ENCODE measurements at places on chromosomes 3 and 15. TPM values are rescaled to one million over a fixed set of nuclear protein-coding genes. Genes with fewer than 3 reads are reported as not detected.

GRCh38 chr3:17075358-17075757, 190.6 kb downstream of the PLCL2 start:
- no peak for DNase-seq
- no peaks in the 10 kb centered on the region for H3K4me1 ChIP-seq
- H3K36me3 ChIP-seq = no peaks in the 10 kb centered on the region
- H3K27ac ChIP-seq = no peak overlapping the region
- H3K4me3 ChIP-seq = no peak overlapping the region
- H3K27me3 ChIP-seq = no peaks in the 10 kb centered on the region

Gene ZNF860
- total RNA-seq = 0.59 TPM

GRCh38 chr3:128398586-128398985, 68.1 kb downstream of the DNAJB8 start:
- no peak for DNase-seq
- no peak overlapping the region for H3K4me3 ChIP-seq
- H3K4me1 ChIP-seq = no peaks in the 10 kb centered on the region
- no peaks in the 10 kb centered on the region for H3K36me3 ChIP-seq

Gene AP4E1
- total RNA-seq = 23.3 TPM

GRCh38 chr3:12766541-12766940, 7.5 kb upstream of the TMEM40 start:
- H3K27ac ChIP-seq = no peak overlapping the region
- no peak for DNase-seq
- no peaks in the 10 kb centered on the region for H3K36me3 ChIP-seq

Gene ANKRD63
- not detected for total RNA-seq

- H3K27ac ChIP-seq = no peak overlapping the region
- peaks cover 21% of the 10 kb centered on the region for H3K27me3 ChIP-seq
- H3K4me1 ChIP-seq = no peaks in the 10 kb centered on the region
- no peak overlapping the region for H3K4me3 ChIP-seq
- no peaks in the 10 kb centered on the region for H3K36me3 ChIP-seq
Measured at GRCh38 chr15:78382114-78382880, 42.1 kb downstream of the CRABP1 start.

GRCh38 chr15:79970624-79971434, at the start of gene BCL2A1:
BCL2A1 (minus strand) TSS chr15:79971196; CDS start chr15:79971119, 77 bp downstream.
- peak within 1 kb of the TSS; percentile 15 for H3K4me3 ChIP-seq
- DNase-seq = peak; percentile 81
- H3K27ac ChIP-seq = peak within 1 kb of the TSS; percentile 69
- no peaks in the 10 kb centered on the region for H3K36me3 ChIP-seq

Gene DBR1
- total RNA-seq = 17.1 TPM

DNA sequence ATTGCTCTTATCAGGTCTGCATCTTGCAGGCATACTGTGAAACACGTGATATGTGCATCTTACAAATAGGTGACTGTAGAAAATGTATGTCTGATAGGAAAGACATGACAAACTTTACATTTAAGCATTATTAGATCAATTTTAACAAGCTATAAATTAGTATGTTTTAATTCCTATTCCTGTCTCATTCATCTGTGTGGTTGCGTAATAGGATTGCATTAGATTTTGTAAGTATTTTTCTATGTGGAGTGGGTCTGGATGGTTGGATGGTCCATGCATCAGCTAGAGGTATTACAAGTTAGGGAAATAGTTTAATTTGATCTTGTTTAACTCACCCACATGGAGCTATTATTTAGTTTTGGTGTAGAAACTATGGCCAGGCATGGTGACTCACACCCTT, 18.8 kb downstream of the ASTE1 start:
- H3K4me1 ChIP-seq = no peaks in the 10 kb centered on the region
- H3K27me3 ChIP-seq = no peaks in the 10 kb centered on the region
- DNase-seq = no peak

GRCh38 chr15:101018016-101018415, 98.9 kb downstream of the LRRK1 start:
- no peak overlapping the region for H3K27ac ChIP-seq
- peaks cover 34% of the 10 kb centered on the region for H3K36me3 ChIP-seq
- no peaks in the 10 kb centered on the region for H3K27me3 ChIP-seq
- DNase-seq = no peak

DNA sequence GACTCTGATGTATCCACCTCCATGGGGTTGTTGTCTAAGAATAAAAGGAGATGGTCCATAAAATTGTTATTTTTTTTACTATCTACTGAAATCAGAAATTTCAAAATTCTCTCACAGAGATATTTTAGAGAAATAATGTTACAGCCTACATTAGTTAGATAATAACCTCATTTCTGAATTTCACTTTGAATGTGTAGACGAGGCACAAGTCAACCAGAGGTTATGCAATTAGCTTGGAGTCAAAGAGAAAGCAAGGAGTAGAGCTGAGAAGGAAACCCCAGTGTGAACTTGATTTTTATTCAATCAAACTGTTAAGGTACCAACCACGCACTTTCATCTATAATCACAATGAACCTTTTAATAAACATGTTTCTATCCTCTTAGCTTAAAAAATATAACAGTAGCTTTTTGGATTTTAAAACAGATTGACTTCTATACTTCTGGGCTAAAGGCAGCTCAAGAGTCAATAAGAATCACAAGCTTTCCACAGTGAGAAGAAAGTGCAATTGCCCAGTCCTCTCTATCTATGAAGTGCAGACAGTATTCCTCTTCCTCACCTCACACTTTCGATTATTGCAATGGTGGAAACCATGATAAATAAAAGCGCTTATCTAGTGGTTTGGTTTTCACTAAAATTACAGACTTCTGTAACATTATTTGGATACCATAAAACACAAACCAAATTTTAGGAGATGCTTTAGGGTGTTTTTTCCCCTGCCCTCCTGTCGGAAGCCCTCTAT, 403.2 kb downstream of the ZBTB20 start:
- H3K27me3 ChIP-seq = no peaks in the 10 kb centered on the region
- no peaks in the 10 kb centered on the region for H3K36me3 ChIP-seq
- no peak overlapping the region for H3K27ac ChIP-seq
- peaks cover 15% of the 10 kb centered on the region for H3K4me1 ChIP-seq
- DNase-seq = no peak

DNA sequence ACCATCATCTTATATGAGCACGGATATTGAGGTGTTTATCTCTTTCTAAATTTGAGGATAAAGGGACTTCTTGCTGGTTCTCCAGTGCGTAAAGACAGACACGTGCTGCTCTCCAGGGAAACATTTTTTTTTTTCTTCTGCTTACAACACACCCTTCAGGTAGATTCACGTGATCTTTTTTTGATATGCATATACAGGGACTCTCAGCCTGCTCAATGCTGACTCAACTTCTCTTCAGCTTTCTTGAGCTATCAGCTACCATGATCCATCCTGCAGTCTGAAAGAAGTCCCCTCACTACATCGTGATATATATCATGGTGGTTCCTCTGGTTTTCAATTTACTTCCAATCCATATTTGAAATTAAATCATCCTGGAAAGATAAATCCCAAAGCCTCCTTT, 87.1 kb upstream of the SLITRK3 start:
- no peaks in the 10 kb centered on the region for H3K4me1 ChIP-seq
- H3K4me3 ChIP-seq = no peak overlapping the region
- no peaks in the 10 kb centered on the region for H3K27me3 ChIP-seq

GRCh38 chr3:113791381-113791780, 44.5 kb downstream of the ATP6V1A start:
- DNase-seq = no peak
- H3K4me3 ChIP-seq = no peak overlapping the region
- H3K27me3 ChIP-seq = no peaks in the 10 kb centered on the region

- no peak overlapping the region for H3K4me3 ChIP-seq
- H3K36me3 ChIP-seq = peaks cover 15% of the 10 kb centered on the region
- H3K4me1 ChIP-seq = no peaks in the 10 kb centered on the region
- DNase-seq = no peak
- no peak overlapping the region for H3K27ac ChIP-seq
- no peaks in the 10 kb centered on the region for H3K27me3 ChIP-seq
Measured at GRCh38 chr15:89903015-89903857, 9.4 kb upstream of the AP3S2 start.

DNA sequence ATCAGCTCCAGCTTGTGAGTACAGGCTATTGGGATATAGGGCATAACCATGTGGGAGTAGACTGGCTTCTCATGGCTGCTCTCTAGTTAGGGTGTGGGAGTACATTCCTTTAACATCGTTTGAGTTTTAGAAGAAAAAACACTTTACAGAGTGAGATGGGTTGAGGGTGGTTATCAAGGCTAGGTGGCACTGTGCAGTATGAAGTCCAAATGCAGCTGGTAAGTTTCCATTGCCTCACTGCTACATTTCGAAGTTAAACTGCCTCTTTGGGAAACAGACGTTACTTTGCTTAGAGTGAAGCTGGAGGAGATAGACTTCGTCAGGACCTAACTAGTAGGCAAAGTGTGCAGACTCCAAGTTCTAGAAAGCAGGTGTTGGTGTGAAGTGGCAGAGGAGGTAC, 192.4 kb downstream of the SQOR start:
- H3K27me3 ChIP-seq = no peaks in the 10 kb centered on the region
- no peaks in the 10 kb centered on the region for H3K36me3 ChIP-seq
- H3K27ac ChIP-seq = no peak overlapping the region
- H3K4me3 ChIP-seq = no peak overlapping the region

DNA sequence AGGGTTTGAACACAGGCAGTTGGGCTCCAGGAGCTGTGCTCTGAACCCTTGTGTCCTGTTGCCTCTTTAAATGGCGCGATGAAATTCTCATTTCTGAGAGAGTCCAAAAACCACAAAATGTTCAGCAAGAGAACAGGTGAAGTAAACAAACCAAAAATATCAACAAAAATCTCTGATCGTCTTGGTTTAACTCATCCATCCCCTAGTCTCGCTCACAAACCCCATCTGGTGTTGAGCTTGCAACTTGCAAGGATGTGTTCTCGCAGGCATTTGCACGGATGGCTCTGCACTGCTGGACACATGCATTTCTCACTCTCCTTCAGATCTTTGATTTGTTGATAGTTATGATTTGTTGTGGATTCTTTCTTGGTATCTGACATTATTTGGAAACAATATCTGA, 31.1 kb downstream of the FAH start:
- peaks cover 47% of the 10 kb centered on the region for H3K36me3 ChIP-seq
- H3K4me1 ChIP-seq = peaks cover 15% of the 10 kb centered on the region

Gene GOLGA8K
- total RNA-seq = 0.36 TPM

GRCh38 chr3:171219258-171219657, 192.7 kb upstream of the SLC2A2 start:
- no peaks in the 10 kb centered on the region for H3K4me1 ChIP-seq
- H3K4me3 ChIP-seq = no peak overlapping the region
- peaks cover 28% of the 10 kb centered on the region for H3K27me3 ChIP-seq

- H3K36me3 ChIP-seq = no peaks in the 10 kb centered on the region
- H3K4me1 ChIP-seq = no peaks in the 10 kb centered on the region
- no peak for DNase-seq
- no peak overlapping the region for H3K4me3 ChIP-seq
- H3K27ac ChIP-seq = no peak overlapping the region
- no peaks in the 10 kb centered on the region for H3K27me3 ChIP-seq
Measured at GRCh38 chr3:161423911-161424522, 52.7 kb upstream of the SPTSSB start.

DNA sequence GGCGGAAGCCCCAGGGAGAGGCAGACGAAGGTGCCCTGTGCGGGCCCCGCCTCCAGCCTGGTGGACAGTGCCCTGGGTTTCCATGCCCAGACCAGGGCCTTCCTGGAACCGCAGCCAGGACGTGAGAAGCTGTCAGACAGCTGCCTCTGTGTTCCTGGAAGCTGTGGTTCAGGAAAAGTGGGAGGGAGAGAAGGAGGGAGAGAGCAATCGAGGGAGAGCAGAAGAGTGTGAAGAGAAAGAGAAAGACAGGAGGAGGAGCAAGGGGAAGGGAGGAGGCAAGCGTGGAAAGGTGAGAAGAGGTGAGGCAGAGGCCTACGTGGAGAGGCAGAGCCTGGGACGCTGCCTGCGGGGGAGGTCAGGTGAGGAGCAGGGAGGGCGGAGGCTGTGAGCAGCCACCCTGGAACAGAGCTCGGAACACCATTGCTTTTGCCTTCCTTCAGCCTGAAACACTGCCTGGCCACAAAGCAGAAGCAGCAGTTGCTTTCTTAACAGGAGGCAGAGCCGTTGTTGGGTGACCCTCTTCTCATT, 18.6 kb downstream of the ZDHHC19 start:
- no peaks in the 10 kb centered on the region for H3K4me1 ChIP-seq
- H3K27ac ChIP-seq = no peak overlapping the region
- no peaks in the 10 kb centered on the region for H3K27me3 ChIP-seq
- H3K36me3 ChIP-seq = no peaks in the 10 kb centered on the region
- peak; percentile 77 for DNase-seq
- no peak overlapping the region for H3K4me3 ChIP-seq

DNA sequence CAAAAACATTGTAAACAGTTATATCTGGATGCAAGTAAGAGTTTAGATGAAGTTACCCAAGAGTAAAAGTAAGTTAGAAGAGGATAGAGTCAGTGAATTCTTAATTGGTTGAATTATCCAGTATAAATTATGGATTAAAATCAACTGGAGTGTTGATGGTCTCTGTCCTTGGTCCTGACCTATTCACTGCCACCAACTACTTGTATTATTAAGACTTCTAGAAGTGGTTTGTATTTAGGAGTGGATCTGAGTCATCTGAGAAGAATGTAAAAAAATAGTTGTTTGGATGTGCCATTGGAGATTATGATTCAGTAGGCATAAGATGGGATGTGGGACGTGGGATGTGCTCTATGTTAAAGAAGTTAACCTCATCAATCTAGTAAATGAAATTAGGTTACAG, 86.4 kb downstream of the SYNPR start:
- H3K27me3 ChIP-seq = no peaks in the 10 kb centered on the region
- no peak overlapping the region for H3K4me3 ChIP-seq
- H3K36me3 ChIP-seq = no peaks in the 10 kb centered on the region
- H3K4me1 ChIP-seq = no peaks in the 10 kb centered on the region

Gene MGLL
- total RNA-seq = 18.1 TPM

DNA sequence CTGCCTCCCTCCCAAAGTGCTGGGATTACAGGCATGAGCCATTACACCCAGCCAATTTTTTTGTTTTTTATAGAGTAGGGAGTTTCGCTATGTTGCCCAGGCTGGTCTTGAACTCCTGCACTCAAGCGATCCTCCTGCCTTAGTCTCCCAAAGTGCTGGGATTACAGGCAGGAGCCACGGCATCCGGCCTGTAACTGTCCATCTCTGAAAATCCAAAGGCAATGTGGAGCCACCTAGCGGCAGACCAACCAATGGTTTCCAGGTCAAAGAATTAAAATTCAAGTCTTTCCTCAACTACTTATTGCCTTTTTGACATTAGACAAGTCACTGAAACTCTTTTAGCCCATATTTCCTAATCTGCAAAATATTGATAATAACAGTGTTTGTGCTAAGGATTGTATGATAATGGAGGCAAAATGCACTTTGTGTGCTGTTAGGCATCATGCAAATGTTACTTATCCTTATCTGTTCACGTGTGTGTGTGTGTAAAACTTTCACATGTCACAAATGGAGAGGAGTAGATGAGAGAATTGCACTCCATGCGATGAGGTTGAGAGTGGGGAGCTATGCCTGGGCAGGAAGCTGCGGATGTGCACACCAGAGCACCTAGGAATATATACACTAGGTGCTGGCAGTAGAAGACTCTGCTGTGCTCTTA, 48.7 kb downstream of the COL8A1 start:
- no peak for DNase-seq
- no peak overlapping the region for H3K4me3 ChIP-seq
- H3K27ac ChIP-seq = no peak overlapping the region
- H3K27me3 ChIP-seq = no peaks in the 10 kb centered on the region
- peaks cover 21% of the 10 kb centered on the region for H3K4me1 ChIP-seq

GRCh38 chr3:50245831-50246516, 10.0 kb downstream of the GNAI2 start:
- H3K36me3 ChIP-seq = peaks cover 13% of the 10 kb centered on the region
- H3K4me1 ChIP-seq = peaks cover 75% of the 10 kb centered on the region
- peak overlapping the region; percentile 69 for H3K4me3 ChIP-seq

All from osteoblast (primary cell).